ENCODE measurements at places on chromosomes 2 and 18.

DNA sequence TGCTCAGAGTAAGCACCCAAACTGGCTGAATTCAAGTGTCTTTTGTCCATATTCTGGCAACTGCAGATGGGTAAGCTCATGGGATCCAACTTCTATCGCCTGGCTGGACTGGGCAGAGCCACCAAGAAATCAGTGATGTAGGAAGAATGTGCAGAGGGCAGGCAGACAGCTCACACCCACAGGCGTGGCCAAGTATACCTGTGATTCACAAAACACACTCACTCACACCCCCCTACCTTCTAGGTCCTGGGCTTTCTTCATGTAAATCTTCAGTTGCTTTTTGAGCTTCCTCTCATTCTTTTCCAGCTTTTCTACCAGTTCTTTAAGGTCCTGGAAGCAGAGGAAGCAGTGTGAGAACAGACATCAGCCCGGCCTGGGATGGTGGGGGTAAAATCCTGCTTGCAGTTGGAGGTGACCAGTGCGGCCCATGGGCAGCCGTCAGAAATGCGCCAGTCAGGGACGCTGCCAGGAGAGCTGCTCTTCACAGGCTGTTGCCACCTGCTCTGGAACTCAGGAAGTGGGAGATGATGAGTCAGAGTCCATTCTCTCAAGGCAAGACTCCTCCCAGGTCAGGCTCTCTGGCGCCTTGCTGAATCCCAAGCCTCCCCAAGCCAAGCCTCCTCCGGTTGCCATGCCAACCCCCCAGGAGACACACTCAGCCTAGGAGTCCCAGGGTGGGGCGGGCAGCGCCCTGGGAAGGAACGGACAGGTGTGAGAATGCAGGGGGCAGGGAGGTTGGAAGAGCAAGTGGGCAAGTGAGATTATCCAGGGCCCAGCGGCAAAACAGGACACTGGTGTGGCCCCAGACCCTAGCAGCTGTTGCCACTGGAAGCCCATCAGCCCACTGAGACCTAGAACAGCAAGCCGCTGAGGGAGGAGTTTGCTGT is 36.2 kb upstream of the ACAA2 start:
- DNase-seq = no peak

DNA sequence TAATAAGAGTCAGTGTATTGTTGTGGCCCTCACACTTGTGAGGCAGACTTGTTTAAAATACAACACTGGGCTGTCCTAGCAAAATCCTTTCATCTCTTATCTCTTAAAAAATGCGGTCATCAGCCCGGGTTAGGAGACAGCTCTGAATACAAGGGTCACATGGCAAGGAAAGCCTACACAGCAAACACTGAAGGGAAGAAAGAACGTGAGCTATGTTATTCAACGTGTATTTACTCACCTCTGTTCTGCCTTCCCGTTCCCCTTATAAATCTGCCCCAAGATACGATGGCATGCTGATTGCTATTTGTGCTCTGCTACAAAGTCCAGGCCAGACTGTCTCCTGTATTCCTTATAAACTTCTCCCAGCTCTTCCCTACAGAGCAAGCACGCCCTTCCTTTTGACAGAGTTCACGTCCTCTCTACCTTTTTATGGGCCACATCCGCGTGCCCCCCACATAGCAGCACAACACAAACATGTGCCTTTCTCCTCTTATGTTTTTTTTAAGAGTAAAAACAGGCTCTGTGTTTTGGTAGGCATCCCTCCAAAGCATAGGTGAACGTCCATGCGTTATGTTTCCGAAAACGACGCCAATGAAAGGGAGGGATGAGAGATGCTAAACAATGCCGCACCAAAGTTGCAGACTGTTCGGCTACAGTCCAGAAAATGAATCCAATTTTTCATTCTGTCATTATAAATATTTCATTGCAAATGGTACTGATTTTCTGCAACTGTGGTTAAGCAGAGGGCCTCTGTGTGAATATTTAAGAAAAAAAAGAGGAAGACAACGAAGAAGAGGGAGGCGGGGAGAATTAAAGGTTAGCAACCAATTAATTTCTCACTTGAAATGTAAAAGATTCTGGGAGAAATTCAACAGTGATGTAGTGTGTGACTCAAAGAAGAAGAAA is 274.7 kb downstream of the ZNF521 start:
- no peak for DNase-seq

DNA sequence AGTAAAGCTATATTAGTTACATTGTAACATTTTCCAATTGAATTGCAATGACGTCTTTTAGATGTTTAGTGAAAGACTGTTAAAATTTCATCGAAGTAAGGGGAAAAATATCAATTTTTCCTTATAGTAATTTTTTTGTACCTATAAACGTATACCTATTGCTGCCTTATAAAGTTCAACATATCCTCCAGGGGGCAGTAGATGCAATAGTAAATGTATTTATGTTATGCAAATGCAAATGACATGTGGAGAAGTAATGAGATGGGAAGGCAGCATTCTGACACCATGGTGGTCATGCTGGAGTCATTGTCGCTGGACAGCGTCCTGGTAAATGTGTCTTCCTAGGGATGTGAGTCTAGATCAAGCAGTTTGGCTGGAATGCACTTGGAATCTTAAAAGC is 38.7 kb downstream of the MSTN start:
- peak; percentile 40 for DNase-seq

DNA sequence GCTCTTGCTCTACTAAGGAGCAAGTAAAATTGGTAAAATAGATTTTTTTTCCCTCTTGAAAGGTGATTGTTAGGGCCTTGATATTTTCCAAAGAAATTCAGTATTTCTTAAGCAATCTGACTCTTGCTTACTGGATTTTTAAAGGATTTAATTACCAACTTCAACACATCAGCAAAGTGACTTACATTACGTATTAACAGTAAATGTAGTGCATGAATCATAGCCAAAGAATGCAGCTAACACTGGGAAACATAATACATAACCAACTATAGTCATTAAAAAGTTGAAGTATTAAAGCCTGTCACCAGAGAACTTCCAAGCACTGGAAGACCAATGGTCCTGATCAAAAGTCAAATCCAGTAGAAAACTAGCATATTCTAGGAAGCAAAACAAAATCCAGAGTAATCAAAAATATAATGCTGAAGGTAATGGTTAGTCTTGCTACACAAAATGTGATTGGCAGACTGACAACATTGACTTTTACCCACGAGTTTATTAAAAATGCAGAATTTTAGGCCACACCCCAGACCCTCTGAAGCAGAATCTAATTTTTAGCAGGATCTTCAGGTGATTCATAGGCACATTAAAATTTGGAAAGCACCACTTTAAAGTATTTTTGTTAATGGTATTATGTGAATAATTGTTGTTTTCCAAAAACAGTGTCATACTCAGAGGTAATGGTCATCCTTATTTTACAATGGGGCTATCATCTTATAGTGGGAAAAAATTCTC is 31.8 kb upstream of the CAVIN2 start:
- DNase-seq = no peak

GRCh38 chr18:74951165-74951760 is 257.7 kb downstream of the PTGR3 start:
- no peak for DNase-seq

DNA sequence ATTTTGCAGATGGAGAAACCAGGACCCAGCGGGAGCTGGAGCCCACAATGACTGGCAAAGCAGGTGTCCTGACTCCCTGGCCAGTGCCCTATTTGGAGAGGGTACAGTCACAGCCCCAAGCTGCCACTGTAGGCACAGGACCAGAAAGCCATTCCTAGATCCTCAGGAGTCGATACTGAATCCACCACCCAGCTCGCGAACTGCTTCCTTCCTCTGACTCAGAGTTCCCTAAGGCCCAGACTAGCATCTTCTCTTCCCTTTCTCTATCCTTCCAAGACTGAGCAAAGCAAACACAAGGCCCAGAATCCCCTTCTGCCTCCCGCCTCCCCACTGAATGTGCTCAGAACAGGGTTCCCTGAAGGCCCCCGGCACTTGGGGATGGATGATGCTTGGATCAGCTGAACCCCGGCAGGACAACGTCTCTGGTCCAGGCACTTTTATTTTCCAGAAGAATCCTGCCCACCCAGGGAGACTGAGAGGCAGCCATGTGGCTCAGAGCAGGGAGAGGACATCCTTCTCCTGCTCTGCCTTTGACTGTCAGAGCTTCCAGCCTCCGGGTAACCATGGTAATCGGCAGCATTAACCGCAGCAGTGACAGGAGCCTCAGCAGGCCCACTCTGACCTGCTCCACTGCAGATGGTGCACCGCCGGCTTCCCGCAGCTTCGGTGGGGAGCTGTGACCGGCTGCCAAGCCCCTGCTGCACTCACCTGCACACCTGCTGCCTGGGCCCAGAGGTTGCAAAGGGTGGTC is 34.8 kb upstream of the KLHL29 start:
- DNase-seq = no peak

DNA sequence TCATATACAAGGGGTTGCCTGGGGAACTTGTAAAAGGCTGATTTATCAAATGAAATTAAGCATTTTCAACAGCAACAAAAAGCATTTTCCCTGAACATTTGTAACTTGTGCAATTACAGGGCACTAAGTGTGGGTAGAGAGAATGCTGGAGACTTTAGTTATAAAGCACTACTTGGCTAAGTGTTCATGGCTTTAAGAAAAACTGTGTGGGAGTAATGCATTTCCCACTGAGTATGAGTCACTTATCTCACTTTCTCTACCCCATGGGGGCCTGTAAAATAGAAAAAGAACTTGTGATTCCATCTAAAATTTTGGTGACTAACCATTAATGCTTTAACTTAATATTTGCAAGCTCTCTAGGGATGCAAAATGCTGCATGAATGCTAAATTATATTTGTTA is 193.4 kb downstream of the CCDC102B start:
- DNase-seq = no peak

GRCh38 chr18:26746398-26746797 is 119.1 kb downstream of the AQP4 start:
- DNase-seq = no peak

GRCh38 chr2:165113414-165113813 is 90.4 kb downstream of the SCN3A start:
- no peak for DNase-seq

- DNase-seq = no peak
Measured at GRCh38 chr2:72291059-72291458, 143.4 kb upstream of the CYP26B1 start.

GRCh38 chr18:75898651-75899050 is 471.1 kb upstream of the SMIM21 start:
- no peak for DNase-seq

GRCh38 chr2:149145314-149146295 is 107.1 kb downstream of the LYPD6B start:
- no peak for DNase-seq

DNA sequence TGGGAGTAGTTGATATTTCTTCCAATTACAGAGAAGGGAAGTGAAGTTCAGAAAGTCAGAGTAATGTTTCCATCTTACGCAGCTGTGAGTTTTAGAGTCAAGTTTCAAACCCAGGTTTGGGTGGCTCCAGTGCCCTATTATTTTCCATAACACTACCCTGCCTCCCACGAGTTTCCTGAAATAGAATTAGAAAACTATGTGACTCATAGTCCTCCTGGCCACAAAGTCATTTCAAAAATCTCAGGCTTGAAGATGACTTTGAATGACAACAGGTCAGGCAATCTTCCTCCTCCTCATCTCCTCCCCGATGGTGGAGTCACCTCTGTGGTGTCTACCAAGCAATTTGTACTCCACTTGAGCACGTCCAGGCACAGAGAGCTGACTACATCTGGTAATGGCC is 212.3 kb upstream of the TRIB2 start:
- no peak for DNase-seq
